HepG2 (cell line): ENCODE measurements at places on chromosomes 7 and 10. TPM values are rescaled to one million over a fixed set of nuclear protein-coding genes. Genes with fewer than 3 reads are reported as not detected.

GRCh38 chr10:28280652-28281051 lies 22.2 kb downstream of the MPP7 start:
- no peak for DNase-seq
- H3K4me1 ChIP-seq = peaks cover 53% of the 10 kb centered on the region
- H3K27me3 ChIP-seq = no peaks in the 10 kb centered on the region
- no peak overlapping the region for H3K27ac ChIP-seq
- no peak overlapping the region for H3K4me3 ChIP-seq

GRCh38 chr7:80957226-80957777 lies 38.5 kb upstream of the SEMA3C start:
- no peaks in the 10 kb centered on the region for H3K27me3 ChIP-seq
- H3K4me3 ChIP-seq = no peak overlapping the region
- H3K4me1 ChIP-seq = no peaks in the 10 kb centered on the region
- no peak for DNase-seq

GRCh38 chr7:95590387-95591248 lies 5.7 kb downstream of the PDK4 start:
- no peaks in the 10 kb centered on the region for H3K27me3 ChIP-seq
- peak; percentile 72 for DNase-seq
- no peaks in the 10 kb centered on the region for H3K36me3 ChIP-seq
- H3K4me1 ChIP-seq = peaks cover 24% of the 10 kb centered on the region
- no peak overlapping the region for H3K27ac ChIP-seq

DNA sequence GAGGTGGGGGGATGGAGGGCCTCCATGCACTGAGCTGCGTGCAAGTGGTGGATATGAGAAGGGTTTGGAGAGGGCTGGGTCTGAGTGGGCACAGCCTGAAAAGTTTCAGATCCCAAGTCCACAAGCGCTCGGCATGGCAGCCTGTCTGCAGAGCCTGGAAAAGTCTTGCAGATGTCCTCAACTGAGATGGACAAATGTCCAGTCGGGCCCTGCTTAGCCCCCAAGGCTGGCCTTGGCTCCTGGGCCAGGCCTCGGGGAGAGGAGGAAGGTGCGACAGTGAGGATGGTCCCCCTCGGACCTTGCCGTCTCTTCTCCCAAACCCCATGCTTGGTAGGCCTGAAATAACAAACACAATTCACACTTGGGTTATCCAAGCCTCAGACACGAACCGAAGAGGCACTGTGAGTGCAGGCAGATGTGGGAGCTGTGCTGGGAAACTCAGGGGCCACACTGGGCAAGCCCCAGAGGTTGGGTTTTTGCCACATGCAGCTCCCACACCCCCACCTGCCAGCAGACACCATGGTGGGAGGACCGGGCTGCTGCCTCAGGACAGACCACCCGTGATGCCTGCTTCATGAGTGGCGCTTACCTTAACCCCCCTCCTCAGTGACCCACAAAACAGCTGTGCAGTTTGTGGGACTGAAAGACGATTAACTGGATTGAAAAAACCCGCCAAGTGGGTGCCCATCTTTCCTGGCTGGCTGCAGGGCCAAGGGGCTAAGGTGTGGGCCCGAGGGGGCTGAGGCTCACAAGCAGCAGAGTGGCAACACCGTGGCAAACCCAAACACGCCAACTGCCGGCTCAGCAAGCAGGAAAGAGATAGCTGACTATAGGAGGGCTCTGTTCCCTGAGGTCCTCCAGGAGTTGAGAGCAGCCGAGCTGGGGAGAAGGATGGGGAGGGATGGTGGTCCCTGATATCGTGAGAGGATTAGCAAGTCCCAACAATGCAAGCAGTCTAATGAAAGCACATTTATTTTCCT lies 156.8 kb downstream of the RNF216 start:
- H3K36me3 ChIP-seq = peaks cover 14% of the 10 kb centered on the region
- no peak overlapping the region for H3K4me3 ChIP-seq
- no peaks in the 10 kb centered on the region for H3K4me1 ChIP-seq
- no peak overlapping the region for H3K27ac ChIP-seq
- DNase-seq = no peak
- H3K27me3 ChIP-seq = no peaks in the 10 kb centered on the region

GRCh38 chr7:37930226-37930948 lies 9.9 kb downstream of the EPDR1 start:
- H3K4me1 ChIP-seq = peaks cover 29% of the 10 kb centered on the region
- H3K27ac ChIP-seq = no peak overlapping the region
- H3K27me3 ChIP-seq = no peaks in the 10 kb centered on the region
- no peak for DNase-seq
- peaks cover 2% of the 10 kb centered on the region; the same call in 2 of the 3 replicates for H3K36me3 ChIP-seq

GRCh38 chr7:27826357-27826756 lies 86.4 kb downstream of the TAX1BP1 start:
- H3K27ac ChIP-seq = no peak overlapping the region
- no peak overlapping the region for H3K4me3 ChIP-seq
- no peaks in the 10 kb centered on the region for H3K27me3 ChIP-seq
- H3K36me3 ChIP-seq = peaks cover 21% of the 10 kb centered on the region; the same call in 2 of the 3 replicates
- DNase-seq = no peak

DNA sequence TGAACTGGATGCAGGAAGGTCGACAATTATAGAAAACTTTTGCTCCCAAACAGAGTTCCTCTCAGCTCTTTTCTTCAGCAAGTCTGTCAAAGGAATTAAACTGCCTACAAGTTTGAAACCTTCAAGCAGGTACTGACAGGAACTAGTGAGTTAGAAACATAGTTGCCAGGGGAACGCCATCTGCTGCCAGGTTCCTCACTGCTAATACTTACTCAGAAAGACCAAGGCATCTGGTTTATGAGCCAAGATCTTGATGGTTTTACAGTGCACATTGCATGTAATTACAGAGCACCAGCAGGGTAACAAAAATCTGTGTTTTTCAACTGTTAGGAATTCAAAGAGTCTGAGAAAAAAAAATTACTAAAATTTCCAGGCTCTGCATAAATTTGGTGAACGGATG lies 300.0 kb upstream of the NRG3 start:
- H3K36me3 ChIP-seq = no peaks in the 10 kb centered on the region
- no peaks in the 10 kb centered on the region for H3K4me1 ChIP-seq
- no peak overlapping the region for H3K27ac ChIP-seq
- no peaks in the 10 kb centered on the region for H3K27me3 ChIP-seq
- no peak overlapping the region for H3K4me3 ChIP-seq

DNA sequence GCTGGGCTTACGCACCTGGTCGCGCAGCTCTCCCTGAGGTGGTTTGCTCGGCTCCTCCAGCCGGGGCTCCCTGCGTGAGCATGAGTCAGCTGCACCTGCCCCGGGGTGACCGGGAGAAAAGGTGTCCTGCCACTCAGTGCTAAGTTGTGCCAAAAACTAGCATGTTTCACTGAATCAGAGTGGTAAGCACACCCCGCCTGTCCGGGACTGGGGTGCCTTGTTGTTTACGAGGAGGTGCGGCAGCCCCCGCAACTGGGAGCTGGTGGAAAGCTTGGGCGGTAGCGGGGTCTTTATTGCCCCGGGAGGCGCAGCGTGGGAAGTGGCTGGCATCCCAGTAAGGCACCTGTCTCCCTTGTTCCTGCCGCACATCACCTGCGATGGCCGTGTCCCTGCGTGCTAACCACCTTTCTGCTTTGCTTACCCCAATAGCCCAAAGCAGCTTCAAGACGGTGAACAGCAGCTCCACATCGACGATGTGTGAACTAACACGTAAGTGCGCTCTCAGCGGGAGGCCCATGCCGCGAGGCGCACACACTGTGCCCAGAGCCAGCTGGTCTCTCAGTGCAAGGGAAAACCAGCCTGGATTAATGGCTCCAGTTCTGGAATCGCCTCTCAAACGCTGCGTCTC lies 506.6 kb upstream of the FOXK1 start:
- H3K27ac ChIP-seq = no peak overlapping the region
- no peaks in the 10 kb centered on the region for H3K27me3 ChIP-seq
- no peak for DNase-seq
- no peak overlapping the region for H3K4me3 ChIP-seq
- no peaks in the 10 kb centered on the region for H3K36me3 ChIP-seq

DNA sequence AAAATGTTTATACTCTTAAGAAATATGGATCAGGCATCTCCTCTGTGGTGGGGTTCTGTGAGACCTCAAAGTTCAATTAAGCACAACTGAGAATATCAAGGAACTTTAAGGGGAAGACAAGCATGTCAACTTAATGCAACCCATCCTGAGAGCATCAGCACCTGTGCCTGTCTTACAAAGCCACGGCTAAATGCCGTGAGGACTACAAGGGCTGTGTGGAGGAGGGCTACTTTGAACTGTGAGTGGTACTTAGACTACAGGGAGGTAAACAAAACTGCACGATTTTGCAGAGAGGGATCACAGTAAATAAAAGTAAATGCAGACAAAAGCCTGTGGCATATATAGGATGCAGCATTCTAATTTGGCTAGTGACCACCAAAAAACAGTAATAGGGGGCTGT lies 139.1 kb downstream of the ATE1 start:
- no peaks in the 10 kb centered on the region for H3K27me3 ChIP-seq
- no peak for DNase-seq
- H3K4me3 ChIP-seq = no peak overlapping the region
- peaks cover 7% of the 10 kb centered on the region for H3K36me3 ChIP-seq
- no peaks in the 10 kb centered on the region for H3K4me1 ChIP-seq

DNA sequence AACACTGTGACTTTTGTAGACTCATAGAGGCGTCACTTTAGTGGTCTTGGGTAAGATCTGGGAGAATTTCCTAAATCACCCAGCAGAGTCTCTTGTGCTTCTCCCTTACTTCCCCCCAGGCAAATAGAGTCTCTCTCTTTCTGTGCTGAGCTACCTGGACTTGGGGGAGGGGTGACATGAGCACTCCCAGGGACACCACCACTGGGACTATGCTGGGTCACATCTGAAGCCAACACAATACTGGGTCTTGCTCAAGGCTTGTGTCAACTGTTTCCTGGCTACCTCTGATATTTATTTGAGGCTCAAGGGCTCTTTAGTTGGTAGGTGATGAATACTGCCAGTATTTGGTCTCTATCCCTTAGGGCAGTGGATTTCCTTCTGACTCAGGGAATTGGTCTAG lies 214.6 kb upstream of the TPK1 start:
- H3K27me3 ChIP-seq = no peaks in the 10 kb centered on the region
- no peaks in the 10 kb centered on the region for H3K4me1 ChIP-seq
- no peak overlapping the region for H3K27ac ChIP-seq
- H3K4me3 ChIP-seq = no peak overlapping the region
- no peak for DNase-seq

DNA sequence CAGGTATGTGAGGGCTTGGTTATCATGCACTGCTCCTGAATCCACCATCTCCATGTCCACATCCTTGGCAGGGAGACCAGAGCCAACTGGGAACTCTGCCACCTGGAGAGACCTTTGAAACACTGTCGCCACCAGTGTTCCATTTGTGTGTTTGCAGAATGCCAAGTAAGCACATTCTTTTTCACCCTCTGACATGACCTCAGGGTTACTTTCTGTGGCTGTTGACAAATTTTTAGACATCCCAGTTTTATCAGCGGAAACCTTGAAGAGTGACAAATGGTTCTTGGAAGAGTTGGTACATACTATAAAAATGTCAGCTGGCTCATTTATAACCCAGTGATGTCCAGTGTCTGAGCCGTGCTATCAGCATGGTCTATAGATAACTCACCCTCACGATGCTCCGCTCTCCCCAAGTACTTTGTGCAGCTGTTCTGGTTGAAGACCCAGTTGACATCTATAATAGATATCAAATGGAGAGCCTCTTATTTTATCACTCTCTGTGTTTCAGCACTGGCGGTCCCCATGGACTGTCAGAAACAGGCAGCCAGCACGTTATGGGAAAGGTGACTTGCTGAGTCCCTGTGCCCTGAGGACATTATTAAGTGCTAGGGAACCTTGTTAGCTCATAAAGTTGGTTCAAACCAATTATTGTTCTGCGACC lies 563.1 kb upstream of the GALNT17 start:
- no peak for DNase-seq
- no peak overlapping the region for H3K27ac ChIP-seq
- H3K4me3 ChIP-seq = no peak overlapping the region
- peaks cover 22% of the 10 kb centered on the region for H3K4me1 ChIP-seq
- H3K27me3 ChIP-seq = no peaks in the 10 kb centered on the region
- no peaks in the 10 kb centered on the region for H3K36me3 ChIP-seq

GRCh38 chr7:17328641-17329040 lies 30.2 kb downstream of the AHR start:
- H3K4me3 ChIP-seq = no peak overlapping the region
- no peak overlapping the region for H3K27ac ChIP-seq
- peaks cover 17% of the 10 kb centered on the region for H3K36me3 ChIP-seq
- H3K4me1 ChIP-seq = no peaks in the 10 kb centered on the region
- H3K27me3 ChIP-seq = no peaks in the 10 kb centered on the region

- no peak overlapping the region for H3K27ac ChIP-seq
- 0 out of 2 replicates have a peak, but pooled peaks cover 10% of the 10 kb centered on the region for H3K4me1 ChIP-seq
- no peak overlapping the region for H3K4me3 ChIP-seq
- H3K36me3 ChIP-seq = no peaks in the 10 kb centered on the region
Measured at GRCh38 chr7:100968650-100969049, 715 bp upstream of the MUC12 start.

DNA sequence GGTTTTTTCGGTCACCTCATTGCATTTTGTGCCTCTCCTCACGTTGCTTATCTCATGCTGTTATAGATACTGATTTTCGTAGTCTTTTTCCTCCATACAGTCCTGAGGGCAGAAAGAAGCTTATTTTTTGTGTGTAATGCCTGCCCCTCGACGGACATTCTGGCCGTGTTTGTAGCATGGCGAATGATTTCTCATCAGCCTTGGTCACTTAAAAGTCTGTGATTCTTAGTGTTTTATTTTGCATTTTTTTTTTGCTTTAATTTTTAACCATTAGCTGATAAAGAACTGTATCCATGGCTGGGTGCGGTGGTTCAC lies 469 bp upstream of the NOC3L start:
- H3K27ac ChIP-seq = no peak overlapping the region
- no peaks in the 10 kb centered on the region for H3K27me3 ChIP-seq
- DNase-seq = no peak
- H3K4me3 ChIP-seq = no peak overlapping the region

DNA sequence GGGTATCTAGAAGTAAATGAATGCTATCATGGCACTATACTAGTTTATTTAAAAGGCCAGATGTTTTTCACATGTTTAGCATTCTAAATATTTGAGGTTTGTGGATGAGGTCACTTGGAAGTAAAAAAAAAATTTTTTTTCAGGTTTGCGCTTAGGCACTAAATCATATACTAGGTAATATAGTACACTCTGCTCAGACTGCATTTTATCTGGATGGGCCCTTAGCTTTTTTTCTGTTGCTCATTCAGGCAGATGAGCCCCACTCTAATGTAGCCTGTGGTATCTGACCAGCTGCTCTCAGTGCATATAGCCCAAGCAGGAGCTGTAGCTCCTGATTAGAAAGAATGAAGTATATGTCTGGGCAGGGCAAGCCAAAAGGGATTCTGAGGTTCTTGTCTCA lies 210.1 kb downstream of the AUTS2 start:
- H3K36me3 ChIP-seq = no peaks in the 10 kb centered on the region
- no peaks in the 10 kb centered on the region for H3K27me3 ChIP-seq
- no peak overlapping the region for H3K27ac ChIP-seq
- no peak for DNase-seq

Gene UPK3BL2
- total RNA-seq = 0.79 and 2.4 TPM in 2 replicates

Gene SFRP5
- 0.83 and 1.7 TPM in 2 replicates for total RNA-seq

Gene CREB3L2
- 22.1 and 26.6 TPM in 2 replicates for total RNA-seq

Gene SMO
- 22.1 and 32.3 TPM in 2 replicates for total RNA-seq

Gene FHIP2A
- total RNA-seq = 8.3 and 9.0 TPM in 2 replicates

Gene NEUROD6
- not detected in 2 replicates for total RNA-seq

Gene ADAM22
- 2.9 and 6.7 TPM in 2 replicates for total RNA-seq
